T-helper 2 cell (primary cell): ENCODE measurements at places on chromosomes 12 and 14.

DNA sequence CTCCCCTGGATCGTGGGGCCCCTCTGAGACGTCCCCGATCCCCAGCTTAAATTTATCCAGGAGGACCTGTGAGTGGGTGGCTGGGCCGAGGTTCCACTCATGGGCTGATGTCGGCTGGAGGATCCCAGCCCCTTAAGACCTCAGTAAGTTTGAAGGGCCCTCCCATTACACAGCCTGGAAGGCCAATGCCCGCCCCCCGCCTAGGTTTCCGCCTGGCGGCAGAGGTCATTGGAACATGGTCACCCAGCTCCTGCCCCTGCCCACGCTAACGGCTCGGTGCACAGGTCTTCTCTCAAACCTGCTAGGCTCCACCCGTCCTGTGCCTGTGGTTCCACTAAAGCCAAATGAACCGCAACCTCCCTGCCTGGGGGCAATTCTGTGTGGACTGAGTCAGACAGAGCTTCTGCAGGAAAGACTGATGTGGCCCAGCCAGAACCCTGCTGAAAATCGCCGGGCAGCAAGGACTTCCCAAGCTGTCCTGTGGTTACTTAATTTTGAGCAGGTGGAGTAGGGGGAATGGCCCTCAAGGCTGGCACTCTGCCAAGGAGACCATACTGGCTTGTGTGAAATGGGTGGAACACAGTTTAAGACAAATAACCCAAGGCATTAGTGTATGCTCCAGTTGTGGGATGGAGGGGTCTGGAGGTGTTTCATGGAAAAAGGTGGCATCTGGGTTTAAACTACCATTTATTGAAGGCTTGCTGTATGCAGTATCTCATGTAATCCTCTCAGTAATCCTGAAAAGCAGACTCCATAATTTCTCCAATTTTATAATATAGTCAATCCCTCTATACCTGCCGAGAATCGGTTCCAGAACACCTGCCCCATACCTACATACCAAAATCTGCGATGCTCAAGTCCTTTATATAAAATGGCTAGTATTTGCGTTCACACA lies 903 bp upstream of the NT5DC3 start:
- DNase-seq = peak; percentile 29

DNA sequence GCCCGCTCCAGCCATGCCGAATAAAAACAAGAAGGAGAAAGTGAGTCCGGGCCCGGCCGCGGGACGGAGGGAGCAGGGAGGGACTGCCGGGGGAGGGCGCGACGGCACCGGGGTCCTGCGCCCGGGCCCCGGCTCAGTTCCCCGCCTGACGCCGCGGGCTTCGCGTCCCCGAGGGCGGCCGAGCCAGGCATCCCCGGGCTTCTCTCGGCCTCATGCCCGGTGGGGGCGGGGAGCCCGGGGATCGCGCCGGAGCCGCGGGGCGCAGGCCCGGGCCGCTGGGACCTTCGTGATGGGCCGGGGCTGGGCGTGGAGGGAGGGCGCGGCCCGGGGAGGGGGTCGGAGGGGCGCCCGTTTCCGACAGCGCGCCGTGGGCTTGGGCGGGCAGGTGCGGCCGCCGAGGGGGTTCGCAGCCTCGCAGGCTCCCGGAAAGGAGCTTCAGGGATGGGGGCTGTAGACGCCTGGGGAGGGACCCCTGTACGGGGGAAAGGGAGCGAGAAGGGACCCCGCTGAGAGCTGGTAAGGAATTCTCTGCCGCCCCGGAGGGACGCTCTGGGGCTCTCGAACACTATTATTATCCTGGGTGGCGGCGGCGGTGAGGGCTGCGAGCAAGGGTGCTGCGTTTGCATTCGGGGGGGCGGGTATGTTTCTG lies 496 bp downstream of the PPP2R5C start:
- DNase-seq = peak; percentile 30

DNA sequence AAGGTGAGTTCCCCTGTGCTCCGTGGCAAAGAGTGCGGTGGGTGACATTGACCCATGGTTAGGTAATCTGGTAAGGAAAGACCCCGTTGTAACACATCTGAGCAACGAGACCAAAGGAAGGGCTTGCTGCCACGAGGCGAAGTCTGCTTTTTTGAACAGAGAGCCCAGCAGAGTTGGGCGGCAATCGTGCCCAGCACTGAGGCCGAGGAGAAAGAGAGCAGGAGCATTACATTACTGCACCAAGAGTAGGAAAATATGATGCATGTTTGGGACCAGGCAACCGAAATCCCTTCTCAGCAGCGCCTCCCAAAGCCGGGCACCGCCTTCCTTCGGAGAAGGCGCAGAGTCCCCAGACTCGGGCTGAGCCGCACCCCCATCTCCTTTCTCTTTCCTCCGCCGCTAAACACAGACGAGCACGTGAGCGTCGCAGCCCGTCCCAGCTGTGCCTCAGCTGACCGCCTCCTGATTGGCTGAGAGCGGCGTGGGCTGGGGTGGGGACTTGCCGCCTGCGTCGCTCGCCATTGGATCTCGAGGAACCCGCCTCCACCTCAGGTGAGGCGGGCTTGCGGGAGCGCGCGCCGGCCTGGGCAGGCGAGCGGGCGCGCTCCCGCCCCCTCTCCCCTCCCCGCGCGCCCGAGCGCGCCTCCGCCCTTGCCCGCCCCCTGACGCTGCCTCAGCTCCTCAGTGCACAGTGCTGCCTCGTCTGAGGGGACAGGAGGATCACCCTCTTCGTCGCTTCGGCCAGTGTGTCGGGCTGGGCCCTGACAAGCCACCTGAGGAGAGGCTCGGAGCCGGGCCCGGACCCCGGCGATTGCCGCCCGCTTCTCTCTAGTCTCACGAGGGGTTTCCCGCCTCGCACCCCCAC lies at the start of gene HIF1A:
Gene HIF1A, plus strand, starts transcription at position 684 of the 865 bp plus-strand sequence. CDS start 292 bp downstream, outside the sequence.
- DNase-seq = peak; percentile 100

- DNase-seq = no peak
Observed at GRCh38 chr14:86003998-86004397, 474.1 kb downstream of the FLRT2 start.

DNA sequence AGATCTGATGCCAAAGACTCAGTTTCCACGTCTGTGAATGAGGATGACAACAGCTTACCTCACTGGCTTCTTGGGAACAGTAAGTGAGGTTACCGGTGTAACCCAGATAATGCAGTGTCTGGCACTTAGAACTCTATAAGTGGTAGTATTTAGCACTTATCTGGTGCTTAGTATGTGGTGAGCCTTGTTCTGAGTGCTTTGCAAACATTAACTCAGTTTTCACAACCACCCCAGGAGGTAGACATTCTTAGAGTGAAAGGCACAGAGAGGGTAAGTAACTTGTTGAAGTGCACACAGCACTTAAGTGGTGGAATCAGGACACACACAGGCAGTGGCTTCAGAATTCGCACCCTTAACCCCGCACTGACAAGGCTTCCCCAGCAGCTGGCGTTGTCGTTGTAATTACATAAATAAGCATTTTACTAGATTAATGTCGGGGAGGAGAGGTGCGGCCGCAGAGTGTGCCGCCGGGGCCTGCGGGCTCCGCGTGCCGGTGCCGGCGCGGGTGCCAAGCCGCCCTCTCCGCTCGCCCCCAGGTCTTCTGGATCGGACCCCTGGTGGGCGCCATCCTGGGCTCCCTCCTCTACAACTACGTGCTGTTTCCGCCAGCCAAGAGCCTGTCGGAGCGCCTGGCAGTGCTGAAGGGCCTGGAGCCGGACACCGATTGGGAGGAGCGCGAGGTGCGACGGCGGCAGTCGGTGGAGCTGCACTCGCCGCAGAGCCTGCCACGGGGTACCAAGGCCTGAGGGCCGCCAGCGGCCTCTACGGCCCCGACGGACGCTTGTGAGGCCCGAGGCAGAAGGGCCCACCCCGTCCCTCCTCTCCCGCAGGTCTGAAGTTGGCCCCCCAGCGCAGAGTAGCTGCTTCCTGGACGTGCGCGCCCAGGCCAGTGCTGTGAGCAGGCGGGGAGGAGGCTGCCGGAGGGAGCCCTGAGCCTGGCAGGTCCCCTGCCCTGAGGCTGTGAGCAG lies 4.6 kb downstream of the AQP2 start:
- no peak for DNase-seq

GRCh38 chr12:74490390-74491064 lies 47.1 kb upstream of the ATXN7L3B start:
- DNase-seq = no peak

DNA sequence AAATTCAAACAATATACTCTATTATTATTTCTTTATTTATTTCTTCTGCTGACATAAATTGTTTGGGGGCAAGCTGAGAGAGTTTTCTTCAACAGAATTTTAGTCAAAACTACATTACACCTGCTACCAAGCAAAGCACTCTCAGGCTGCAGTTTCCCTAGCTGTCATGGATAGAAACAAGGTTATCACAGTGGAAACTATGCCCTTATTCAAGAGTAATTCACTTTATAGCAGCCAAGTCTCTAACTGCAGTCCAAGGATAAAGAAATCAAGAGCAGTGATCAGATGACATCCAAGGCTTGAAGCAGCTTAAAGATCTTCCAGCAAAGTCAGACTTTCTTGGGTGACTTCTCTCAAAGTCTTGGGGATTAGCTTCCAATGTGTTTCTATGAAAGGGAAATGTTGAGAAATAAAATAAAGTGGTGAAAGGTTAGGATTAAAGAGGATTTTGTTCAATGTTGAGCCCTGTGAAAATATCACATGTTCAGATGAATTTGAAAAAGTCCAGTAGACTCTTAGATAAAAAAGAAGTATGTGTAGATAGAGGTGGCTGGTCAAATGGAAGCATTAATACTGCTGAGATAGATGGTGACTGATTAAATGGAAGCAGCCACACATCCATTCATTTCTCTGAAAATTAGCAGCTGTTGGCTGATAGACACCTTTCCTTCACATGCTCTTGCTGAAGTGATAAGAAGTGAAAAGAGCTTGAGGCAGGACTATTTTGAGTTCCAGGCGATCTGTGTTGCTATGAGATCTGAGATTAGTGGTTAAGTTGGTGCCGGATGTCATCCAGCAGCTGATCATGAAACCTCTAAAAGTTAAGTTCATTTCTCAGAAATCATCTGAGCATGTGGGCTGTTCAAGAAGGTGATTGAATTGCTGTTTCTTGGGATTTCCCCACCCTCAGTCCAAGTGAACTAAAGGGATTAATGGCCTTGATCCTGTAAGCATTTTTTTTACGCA lies 257.8 kb upstream of the BTG1 start:
- DNase-seq = peak; percentile 14

GRCh38 chr12:67148265-67148664 lies 120.9 kb upstream of the CAND1 start:
- no peak for DNase-seq

DNA sequence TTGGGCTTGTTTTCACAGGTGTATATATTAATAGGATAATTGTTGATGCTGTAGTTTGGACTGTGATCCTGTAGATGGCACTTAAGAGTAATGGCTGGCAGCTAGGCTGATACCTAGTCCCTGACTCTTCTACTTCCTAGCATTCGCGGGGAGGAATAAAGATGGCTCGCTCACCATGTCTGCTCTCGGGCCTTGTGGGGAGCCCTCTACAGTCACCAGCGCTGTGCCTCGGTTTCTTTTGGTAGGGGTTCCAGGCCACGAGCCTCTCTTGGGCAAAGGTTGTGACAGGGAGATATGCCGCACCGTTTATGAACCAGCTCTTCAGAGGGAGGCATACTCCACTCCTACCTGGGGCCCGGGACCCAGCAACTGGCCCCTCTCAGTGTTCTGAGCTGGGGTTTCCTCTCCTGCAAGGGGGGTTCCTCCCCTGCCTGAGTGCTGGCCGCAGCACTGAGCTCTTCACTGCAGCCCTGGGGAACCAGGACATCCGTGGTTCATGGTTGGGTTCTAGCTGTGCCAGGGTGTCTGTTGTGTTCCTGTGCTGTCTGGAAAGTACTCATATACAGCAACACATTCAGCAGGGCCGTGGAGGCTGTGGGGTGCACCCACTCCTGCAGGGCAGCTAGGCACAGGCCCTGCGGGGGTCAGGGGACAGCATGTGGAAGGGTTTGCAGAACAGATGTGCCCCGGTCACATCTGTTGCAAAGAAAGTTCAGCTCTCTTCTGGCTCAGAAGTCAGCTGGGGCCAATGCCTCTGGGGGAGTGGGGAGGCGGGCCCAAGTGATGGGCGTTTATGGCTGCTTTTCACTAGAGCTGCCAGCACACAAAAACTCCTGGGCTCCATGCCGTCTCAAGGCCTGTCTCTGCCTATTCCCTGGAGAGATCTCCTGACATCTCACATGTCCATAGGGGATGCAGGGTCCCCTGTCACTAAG lies 147.9 kb downstream of the PPFIA2 start:
- DNase-seq = no peak

- DNase-seq = no peak
Observed at GRCh38 chr12:105522166-105522825, 191.8 kb downstream of the C12orf75 start.

GRCh38 chr12:20596061-20596460 lies 99.1 kb upstream of the SLCO1C1 start:
- DNase-seq = no peak

GRCh38 chr14:50999726-51000125 lies 55.4 kb upstream of the PYGL start:
- DNase-seq = no peak

- DNase-seq = no peak
Observed at GRCh38 chr14:60346706-60347105, 97.7 kb downstream of the PPM1A start.

- no peak for DNase-seq
Observed at GRCh38 chr12:11433664-11434063, 38.3 kb upstream of the PRB2 start.

DNA sequence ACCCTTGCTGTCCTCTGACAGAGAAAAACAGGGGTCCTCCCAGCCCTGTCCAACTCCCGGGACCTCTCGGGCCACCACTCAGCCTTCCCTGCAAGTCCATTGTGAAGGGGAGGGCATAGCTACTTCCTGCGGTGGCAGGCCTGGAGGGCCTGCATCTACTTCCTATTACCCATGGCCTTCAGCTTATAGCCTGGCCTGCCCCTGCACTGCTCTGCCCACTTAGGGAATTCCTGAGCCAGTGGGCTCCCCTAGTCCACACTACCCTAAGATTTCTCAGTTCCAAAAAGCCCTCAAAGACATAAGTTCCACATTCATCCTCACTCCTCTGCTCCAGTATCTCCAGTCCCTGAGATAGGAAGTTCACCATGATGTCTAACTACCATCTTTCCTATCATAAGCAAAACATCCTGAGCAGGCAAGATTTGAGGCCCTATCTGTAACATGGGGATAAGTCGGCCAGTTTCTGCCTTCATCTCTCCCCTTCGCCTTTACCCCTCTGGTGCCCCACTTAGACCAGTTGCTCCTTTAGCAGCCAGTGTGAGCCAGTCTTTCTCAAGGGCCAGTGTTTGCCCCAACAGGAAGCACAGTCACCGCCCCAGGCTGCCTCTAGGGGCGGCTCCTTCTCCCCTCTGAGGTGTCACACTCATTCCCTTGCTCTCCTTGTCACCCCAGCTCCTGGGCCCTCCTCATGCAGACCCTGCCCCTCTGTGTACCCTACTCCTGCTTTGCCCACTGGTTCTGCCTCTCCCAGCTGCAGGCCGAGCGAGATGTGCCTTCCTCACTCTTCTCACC lies 10.9 kb downstream of the HDAC7 start:
- DNase-seq = peak; percentile 19

DNA sequence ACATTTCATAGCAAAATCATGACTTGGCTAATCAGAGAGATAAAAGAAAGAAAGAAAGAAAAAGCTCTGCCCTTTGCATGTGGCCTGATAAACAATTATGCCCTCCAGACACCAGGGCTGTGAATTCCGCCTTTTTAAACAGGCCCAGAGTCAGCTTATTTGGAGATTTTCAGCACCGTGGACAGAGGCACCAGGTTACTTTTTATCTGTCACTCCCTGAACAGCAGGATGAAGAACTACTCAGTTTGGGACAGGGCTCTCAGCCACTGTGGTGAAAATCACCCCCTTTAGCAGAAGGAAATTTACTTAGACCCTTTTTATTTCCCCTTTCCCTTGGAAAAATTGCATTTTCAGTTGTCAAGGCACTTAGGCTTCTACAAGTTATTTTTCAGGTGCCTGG lies 359.9 kb downstream of the NRXN3 start:
- DNase-seq = no peak
